ENCODE measurements at places on chromosomes 7 and 10.

DNA sequence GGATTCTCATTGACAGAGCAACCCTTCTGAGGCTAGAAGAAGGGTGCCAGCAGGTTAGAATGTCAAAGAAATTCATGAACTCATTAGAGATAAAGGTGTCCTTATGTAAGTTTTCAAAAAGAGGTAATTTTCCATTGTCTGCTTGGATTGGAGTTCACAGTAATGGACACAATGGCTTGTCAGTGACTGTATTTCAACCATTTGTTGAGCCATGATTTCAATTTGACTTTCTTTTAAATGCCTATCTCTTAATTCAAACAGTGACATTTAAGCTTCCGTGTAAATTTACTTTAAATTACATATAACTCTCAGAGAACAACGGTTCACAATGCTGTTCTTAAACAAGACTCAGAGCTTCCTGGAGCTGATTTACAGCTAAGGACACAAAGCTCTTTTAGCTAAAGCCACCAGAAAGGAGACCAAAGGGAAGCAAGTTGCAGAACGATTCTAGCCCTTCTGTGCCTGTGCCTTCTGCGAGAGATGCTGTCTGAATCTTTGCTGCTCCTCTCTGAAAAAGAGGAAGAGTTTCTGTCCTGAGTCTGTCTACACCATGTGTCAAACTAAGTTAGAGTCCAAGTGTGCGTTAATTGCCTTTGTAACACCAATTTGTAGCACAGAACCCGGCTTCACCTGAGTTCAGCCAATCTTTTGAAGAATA is 42.2 kb upstream of the PFKP start:
- no peak for DNase-seq

- DNase-seq = no peak
Measured at GRCh38 chr10:3413937-3414666, 241.5 kb upstream of the PITRM1 start.

DNA sequence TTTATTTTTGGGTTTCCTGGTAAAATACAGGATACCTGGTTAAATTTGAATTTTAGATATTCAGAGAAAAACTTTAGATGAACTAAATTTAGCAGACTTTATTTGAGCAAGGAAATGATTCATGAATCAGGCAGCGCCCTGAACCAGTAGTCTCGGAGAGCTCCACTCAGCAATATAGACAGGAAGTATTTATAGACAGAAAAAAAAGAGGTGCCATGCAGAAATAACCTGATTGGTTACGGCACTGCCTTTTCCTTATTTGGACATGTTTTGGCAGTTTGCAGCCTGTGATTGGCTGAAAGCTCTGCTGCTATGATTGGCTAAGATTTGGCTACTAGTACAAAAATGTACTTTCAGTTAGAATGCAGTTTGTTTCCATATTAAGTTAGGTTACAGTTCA is 198.3 kb upstream of the DKK1 start:
- DNase-seq = no peak

- DNase-seq = peak; percentile 19
Measured at GRCh38 chr10:80908611-80909010, 370.9 kb downstream of the SH2D4B start.

DNA sequence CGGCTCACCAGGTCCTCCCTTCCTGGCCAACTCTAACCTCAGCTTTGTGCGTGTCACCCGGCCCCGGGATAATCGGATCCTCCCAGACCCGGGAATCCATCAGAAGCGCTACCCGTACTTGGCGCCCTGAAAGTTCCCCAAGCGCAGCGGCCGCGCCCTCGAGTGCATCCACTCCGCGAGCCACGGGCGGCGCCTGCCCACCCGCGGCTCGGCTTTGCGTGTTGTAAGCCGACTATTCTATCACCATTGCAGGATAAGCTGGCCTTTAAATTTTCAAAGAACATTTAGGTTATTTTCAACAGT is 35.7 kb upstream of the EBLN1 start:
- no peak for DNase-seq

GRCh38 chr7:106166651-106167342 is 54.7 kb upstream of the SYPL1 start:
- DNase-seq = peak; percentile 88

GRCh38 chr10:113148071-113148825 is 198.2 kb downstream of the TCF7L2 start:
- no peak for DNase-seq

DNA sequence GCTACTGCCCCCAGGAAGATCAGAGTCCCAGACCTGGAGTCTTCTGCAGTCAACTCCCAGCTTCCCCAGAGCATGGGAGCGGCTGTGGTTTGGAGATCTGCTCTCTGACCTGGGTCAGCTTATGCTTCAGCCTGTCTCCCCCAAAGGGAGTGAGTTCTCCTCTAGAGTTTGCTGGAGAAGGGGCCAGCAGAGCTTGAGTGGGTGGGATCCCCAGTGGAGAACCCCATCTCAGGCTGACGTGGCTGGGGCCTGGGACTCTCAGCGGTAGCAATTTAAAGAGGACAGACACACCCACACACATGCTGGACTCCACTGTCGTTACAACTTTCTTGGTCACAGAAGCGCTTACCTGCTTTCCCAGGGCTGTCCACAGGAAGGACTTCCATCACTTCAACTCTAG is 6.3 kb downstream of the UNC5B start:
- no peak for DNase-seq

DNA sequence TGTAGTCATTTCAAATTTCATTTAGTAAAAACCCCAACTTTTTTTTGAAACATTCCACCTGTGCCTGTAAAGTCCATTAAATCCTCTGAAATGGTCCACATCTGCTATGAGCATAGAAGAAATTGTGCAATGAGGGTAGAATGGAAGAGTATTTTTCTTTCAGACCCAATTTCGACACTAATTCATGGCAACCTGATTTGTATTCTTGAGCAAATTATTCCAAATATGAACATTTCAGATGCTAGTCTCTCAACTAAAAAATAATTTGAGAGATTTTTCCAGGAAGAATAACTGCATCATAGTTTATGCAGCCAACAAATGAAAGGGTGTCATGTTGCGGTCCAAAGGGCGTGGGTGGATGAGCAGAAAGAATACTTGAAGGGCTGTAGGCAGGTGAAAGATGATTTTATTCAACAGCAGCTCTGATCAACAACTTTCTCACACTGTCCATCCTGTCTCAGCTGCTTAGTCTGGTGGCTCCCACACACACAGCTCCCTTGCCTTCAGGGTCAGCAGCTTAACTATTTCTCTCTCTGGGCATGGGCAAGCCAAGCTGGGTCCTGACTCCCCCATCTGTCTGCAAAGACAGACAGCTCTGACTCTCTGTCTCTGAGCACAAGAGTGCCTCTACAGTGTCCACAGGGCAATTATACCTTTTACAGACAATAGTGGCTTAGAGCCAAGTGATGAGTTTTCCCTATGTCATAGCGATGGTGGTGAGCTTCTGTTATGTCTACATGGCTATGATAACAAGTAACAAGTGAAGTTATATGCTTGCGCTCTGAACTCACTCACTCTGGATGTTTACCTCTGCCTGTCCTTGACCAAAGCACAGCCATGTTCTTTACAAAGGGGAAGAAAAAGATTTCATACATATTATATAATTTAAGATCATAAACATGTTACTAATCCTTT is 11.5 kb downstream of the STEAP2 start:
- DNase-seq = peak; percentile 45

DNA sequence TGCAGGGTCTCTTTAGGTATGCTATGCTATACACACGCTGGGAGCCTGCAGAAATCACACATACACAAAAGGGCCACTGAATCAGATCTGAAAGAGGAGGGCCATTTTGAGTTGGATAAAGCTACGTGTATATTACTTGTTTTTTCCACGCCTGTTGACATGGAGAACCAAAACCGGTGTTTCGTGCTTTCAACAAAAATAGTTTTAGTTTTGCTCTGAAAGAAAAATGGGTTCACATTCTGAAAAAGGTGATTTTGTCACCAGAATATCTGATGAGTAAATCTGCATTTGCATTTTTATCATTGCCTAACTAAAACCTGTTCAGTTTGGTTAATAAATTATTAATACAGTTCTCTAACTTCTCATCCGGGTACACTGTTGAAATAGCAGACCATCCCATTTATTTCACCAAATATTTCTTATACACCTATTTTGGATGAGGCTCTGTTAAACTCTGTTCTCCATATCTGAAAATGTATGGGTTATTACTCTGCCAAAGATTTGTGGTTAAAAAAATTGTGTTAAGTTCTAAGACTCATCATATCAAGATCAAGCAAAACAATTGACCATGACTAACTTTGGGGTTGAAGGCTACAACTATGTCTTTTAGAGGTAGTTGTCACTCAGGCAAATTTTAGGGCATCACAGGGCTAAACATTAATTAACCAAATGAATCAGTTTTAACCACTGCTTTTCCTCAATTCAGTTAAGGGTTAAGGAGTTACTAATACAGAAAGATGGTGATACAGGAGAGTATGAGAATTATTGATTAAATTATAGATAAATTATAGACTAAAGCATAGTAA is 101.2 kb upstream of the RPA3 start:
- DNase-seq = no peak

DNA sequence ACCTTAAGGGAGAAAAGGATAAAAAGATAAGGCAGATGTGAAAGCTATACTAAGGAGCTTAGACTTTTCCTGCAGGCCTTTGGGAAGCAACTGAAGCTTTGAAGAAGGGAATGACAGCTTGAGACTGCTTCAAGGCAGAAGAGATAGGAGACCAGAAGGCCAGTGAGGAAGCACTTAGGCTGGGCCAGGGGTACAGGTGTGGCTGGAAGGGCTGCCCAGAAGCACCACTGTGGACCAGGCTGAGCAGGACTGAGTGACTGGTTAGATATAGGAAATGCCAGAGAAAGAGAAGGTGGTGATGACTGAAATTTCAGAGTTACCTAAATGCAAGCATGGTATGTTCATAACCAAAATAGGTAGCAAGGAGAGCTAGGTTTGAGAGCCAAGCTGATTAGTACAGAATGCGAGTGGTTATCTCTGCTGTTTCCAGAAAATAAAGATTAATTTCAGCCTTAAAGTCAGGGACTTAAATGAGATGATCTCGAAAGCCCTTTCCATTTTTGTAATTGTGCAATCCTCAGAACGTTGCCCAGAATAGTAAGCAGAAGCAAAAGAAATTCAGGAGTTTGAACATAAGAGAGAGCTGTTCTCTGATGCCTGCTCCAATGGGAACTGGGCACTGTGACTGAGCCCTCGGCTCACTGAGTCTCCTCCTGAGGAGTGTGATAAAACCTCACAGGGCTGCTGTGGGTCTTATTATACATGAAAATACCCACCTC is 54.9 kb downstream of the MET start:
- DNase-seq = no peak

DNA sequence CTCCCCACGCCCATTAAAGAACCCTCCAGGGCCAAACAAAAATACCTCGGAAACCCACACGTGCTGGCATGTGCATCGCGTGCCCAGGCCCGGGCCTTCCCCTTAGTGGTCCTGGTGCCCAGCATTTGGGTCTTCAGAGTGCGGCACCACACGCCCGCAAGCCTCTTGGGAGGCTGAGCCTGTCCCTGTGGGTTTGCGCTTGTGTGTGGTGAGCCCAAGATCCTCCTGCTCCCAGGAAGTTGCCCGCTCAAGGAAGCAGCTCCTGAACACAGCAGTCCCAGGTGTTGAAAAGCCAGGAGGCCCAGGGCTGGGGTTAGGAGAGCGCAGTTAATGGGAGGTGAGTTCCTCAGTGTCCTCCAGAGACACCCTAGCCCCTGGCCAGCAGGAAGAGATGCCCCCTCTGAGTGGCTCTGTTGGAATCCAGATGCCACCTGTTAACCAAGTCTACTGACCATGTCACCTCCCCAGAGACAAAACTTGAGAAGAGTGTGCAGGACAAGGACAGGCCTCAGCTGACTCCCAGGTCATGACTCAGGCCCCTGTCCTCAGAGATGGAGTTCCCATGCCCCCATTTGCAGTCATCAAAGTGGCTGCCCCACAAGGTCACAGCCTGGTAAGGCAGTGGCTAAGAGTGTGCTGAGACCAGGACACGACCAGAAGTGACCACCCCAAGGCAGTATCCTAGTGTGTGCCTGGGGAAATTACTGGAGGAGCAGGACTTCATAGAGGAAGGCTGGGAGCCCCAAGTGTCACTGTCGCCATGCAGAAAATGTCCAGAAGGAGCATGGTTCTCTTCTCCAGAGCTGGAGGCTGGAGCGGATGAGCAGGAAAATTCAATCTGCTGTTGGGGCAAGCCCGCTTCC is 5.2 kb downstream of the FZD9 start:
- DNase-seq = no peak

GRCh38 chr10:14451341-14451740 is 120.6 kb upstream of the FRMD4A start:
- DNase-seq = no peak

GRCh38 chr7:76262683-76263402 is 39.6 kb upstream of the HSPB1 start:
- peak; percentile 72 for DNase-seq

DNA sequence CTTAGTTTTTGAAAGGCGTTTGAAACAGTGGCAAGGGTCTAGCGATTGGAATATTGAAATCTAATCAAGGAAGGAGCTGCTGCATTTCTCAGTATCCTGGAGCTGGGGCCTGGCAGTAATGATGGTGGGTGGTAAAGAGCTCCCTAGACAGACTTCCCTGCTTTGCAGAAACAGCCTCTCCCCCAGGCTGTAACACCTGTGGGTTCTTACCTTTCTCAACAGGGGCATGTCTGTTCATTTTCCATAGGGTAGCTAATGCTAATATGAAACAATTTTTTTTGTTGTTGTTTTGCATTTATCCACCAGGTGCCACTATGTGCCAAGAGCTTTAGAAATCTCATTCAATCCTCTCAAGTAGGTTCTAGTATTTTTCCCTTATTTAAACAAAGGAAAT is 345.5 kb downstream of the REEP3 start:
- peak; percentile 26 for DNase-seq

DNA sequence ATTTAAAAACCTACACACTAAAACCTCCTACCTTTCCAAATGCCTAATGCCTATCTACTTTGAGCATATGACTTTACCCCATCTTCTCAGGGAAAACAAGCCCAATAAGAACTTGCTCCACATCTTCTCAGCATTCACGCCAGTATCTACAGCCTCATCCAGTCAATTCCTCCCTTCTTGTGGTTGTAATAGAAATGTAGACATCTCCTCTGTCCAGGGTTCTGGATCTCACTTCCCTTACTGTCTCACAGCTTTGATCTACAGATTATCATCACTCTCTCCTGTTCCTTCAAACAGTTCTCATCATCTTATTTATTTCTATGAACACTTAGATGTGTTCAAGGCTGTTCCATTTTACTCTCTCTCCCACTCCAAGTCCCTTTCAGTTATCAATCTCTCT is 70.4 kb upstream of the NOBOX start:
- DNase-seq = no peak

GRCh38 chr10:21317902-21318301 is 207.6 kb downstream of the SKIDA1 start:
- no peak for DNase-seq

DNA sequence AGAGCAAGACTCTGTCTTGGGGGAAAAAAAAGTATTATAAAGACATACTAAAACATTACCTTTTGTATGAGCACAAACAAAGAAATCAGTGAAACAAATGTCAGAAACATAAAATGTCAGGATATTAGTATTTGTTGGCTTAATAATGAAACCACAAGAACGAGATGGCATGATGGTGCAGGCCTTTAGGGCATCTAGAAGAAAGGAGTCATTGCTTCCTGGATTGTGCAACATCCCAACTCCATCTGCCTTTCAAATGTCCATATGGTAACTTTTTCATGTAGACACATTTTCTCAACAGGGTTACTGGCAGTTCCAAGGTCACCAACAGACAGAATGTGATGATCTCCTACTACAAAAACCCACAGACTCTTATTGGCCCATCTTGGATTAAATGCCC is 96.6 kb downstream of the ZNF248 start:
- DNase-seq = no peak
